Stimulated activated CD4-positive, alpha-beta T cell treated with anti-CD3 and anti-CD28 coated beads, Interleukin-1b, Interleukin-23, amount 100 ng/mL, for 1 hour (primary cell): ENCODE measurements at places on chromosomes 11 and 22.

- DNase-seq = no peak
These were observed 50.0 kb downstream of the RRAS2 start for GRCh38 chr11:14308897-14309387.

- no peak for DNase-seq
These were observed 75.8 kb downstream of the CD44 start for GRCh38 chr11:35214792-35215193.

DNA sequence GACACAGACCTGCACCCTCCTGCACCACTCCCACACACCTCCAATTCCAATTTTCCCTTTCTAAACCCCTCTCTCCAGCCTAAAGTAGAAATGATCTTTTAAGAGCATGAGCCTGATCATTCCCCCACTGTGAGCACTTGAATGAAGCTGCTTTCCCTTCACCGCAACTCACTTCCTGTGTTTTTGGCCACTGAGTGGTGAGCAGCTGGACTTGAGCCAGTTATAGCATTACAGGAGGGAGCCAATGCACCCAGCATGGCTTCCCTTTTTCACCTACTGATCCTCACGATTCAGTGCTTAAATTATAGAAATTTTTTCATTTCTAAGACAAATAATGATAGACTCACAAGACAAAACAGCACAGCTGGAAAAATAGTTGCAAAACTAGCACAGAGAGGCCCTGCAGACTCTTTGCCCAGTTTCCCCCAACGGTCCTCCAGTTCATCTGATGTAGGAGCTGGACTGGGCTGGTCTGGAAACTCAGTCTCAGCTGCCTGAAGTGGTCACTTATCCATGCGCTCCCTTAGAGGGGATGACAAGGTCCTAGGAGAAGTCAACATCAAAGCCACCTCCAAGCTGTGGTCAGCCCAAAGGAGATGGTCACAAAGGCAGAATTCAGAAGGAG lies 9.7 kb upstream of the APOL4 start:
- no peak for DNase-seq

DNA sequence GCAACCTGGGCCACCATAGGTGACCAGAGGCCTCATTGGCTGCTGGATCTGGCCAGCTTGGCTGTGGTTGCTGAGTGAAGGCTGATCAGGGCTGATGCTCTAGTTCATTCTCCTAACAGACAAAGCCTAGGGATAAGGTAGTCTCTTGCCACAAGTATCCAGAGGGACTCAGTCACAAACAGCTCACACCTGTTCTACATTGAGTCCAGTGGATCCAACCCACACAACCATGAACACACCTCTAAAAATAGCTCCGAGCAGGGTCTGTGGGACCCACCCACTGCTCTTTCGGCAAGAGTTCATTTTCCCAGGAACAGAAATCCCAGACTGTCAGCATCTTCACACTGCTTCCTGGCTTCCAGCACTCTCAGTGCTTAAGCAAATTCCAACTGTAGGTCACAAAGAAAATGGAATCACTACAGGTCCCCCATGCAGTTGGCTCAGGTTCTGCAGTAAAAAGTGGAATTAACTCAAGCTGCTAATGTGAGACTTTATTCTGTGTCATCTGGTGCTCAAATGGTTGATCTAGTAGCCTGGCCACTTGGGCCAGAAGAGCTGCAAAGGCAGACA lies 67.3 kb downstream of the PPFIBP2 start:
- no peak for DNase-seq

DNA sequence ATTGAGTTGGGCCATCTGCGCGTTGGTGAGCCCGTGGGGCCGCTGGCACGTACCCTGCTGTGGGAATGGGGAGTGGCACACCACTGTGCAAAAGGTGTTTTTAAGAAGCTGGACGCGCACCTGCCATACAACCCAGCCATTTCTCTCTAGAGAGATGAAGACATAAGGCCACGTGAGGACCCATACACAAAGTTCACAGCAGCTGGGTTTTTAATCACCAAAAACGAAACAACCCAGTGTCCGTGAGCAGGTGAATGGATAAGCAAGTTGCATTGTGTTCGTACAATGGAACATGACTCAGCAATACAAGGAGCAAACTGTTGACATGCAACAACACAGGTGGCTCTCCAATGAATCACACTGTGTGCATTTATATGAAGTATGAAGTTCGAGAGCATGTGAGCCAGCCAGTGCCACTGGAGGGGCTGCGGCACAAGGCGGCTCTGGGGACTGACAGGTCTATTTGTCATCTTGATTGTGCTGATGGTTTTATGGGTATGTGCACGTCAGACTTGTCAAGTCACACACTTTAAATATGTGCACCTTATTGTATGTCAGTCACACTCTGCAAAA lies 30.6 kb upstream of the PANX2 start:
- DNase-seq = no peak

- DNase-seq = no peak
These were observed 32.0 kb downstream of the SHANK3 start for GRCh38 chr22:50704510-50705218.

DNA sequence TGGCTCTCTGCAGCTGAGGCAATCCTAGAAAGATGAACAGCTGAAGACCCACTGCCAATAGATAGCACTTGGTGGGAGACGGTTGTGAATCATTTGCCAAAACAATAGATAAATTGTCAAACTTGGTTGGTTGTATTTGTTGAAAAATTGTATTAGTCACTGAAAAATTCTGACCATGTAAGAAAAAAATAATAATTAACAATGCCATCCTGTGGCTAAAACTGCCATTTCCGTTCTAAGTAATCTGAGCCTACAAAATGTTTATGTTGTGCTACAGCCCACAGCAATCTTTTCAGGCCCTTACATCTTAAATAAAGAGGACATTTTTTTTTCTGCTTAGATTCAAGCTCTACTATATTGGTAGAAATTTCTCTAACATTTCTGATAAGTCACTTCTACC lies 103.2 kb upstream of the ANO3 start:
- no peak for DNase-seq

GRCh38 chr22:48869161-48869560 lies 958.5 kb downstream of the BRD1 start:
- DNase-seq = no peak

GRCh38 chr22:46842606-46843005 lies 80.2 kb downstream of the TBC1D22A start:
- no peak for DNase-seq

DNA sequence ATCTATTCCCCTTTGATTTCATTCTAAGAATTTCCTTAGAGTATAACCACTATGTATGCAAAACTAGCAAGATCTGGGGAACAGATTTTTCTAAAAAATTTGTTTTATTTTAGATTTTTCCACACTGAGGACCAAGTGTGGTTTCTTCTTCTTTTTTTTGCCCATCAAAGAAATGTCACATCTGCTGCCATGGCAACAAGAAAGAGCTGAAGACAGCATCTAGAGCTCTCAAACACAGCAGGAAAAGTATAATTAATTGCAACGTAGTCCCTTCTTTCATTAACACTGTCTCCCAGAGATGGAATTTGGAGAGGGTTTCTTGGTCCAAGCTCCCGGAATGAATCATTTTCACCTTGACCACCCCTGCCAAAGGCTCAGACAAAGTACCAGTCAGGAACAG lies 256.7 kb upstream of the CCDC90B start:
- no peak for DNase-seq

- no peak for DNase-seq
These were observed 96.7 kb downstream of the SYN3 start for GRCh38 chr22:32961497-32961896.

DNA sequence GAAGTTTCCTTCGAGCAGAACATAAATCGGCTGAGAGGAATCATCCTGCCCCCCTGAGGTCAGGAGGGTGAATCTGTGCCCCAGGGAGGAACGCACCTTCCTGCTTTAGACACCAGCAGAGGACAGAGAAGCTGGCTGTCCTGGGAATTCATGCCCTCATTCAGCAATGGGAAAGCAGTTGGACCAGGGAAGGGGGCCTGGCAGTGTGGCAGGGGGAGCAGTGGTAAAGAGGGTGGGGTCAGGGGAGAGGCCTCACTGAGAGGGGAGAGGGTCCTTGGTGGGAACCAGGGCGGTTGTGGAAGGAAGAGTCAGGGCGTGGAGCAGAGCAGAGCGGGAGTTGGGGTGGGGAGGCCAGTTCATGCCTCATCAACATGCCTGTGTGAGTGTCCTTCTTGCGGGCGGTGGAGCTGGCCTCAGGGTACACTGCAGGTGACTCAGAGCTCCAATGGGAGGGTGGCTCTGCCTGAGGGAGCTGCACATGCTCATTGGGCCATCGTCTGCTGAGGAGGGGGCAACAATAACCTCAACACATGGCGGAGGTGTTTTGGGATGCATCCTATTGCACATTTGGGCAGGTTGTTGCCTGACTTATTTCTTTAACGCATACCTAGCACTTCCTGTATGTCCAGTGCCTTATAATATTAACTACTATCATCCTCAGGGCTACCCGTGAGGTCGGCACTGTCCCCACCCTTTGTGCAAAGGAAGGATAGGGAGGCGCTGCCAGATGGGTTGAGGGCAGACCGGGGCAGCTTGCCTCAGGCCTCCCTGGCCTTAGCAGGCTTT lies 23.2 kb downstream of the MED15 start:
- no peak for DNase-seq

DNA sequence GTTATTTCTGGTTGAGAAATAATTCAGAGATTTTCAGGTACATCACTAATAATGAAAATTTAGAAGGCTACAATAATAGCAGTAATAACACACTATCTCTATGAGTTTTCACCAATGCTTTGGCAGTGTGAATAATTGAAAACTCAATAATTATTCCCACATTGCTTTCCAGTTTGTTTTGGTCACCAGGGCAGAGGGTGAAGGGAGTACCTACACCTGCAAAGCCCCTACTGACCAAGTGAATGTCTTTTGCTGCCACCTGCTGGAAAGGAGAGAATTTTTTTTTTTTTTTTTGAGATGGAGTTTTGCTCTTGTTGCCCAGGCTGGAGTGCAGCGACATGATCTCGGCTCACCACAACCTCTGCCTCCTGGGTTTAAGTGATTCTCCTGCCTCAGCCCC lies 3.2 kb downstream of the NELL1 start:
- no peak for DNase-seq

GRCh38 chr11:82981852-82982251 lies 80.3 kb downstream of the DDIAS start:
- no peak for DNase-seq

DNA sequence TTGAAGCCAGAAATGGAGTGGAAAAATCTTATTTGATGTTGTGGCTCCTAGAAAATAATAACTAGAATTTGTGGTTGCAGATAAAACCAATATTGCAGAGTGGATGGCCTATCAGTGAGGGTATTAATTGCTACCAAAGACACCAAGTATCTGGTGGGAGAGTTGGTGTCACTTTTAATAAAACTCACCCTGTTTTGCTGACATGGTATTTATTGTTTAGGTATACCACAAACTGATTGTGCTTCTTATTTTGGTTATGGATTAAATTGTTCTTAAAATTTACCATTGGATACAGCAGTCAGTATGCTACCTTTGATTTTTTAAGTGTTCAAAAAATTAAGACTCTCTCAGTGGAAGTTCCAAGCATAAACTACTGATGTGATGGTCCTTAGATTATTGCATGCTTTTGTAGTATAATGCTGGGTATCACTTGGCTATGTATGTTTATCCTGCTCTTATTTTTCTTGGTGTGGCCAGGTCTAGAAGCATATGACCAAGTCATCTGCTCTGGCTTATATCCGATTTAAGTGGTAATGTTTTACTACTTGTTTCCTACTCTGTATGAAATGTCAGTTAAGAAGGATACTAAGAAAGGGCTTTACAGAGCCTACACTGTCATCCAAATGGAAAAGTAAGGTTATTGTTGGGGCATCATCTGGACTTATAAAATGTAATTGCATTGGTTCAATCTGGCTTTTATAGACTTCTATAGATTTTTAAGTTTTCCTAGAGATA lies 101.6 kb downstream of the ARHGAP42 start:
- DNase-seq = no peak

DNA sequence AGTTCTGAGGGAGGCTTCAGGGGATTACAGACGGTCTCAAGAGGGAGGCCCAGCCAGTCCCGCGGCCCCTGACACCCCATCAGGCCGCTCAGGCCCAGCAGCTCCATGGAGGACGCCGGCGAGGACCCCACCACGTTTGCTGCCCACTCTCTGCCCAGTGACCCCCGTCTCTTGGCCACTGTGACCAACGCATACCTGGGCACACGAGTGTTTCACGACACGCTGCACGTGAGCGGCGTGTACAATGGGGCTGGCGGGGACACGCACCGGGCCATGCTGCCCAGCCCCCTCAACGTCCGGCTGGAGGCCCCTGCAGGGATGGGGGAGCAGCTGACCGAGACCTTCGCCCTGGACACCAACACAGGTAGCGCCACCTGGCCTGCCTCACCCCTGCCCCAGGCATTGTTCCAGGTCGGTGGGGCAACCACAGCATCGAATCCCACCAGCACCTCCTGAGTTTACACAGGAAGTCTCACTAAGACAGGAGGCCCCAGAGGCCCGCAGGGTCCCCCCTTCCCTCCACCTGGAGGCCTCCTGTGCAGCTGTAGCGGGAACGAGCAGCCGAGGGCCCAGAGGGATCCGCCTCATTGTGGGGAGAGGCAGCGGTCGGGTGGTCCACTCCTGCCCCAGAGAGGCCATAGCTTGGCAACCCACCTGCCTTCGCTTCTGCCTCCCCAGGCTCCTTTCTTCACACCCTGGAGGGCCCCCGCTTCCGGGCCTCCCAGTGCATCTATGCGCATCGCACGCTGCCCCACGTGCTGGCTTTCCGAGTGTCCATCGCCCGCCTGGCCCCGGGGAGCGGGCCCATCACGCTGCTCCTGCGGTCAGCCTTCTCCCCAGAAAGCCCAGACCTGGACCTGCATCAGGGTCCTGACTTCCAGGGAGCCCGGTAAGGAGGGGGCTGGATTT lies 1.0 kb downstream of the PGGHG start:
- no peak for DNase-seq

DNA sequence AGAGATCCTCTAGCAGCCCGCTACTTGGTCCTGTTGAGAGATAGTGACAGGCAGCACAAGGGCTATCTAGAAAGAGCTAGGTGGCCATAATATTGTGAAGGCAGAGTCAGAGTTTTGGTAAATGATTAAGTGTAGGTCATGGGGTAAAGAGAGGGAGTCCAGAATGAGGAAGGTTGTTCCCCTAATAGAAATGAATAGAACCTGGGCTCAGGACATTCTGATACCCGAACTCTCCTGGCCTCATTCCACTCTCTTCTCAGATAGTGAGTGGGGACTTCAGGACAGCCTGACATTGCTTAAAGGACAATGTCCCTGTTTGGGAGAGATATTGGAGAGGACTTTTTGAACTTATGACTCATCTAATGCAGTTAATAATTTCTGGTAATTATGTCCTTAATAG lies 20.6 kb downstream of the SLC5A1 start:
- DNase-seq = no peak

- no peak for DNase-seq
These were observed 325.5 kb downstream of the NTM start for GRCh38 chr11:131695889-131696429.

DNA sequence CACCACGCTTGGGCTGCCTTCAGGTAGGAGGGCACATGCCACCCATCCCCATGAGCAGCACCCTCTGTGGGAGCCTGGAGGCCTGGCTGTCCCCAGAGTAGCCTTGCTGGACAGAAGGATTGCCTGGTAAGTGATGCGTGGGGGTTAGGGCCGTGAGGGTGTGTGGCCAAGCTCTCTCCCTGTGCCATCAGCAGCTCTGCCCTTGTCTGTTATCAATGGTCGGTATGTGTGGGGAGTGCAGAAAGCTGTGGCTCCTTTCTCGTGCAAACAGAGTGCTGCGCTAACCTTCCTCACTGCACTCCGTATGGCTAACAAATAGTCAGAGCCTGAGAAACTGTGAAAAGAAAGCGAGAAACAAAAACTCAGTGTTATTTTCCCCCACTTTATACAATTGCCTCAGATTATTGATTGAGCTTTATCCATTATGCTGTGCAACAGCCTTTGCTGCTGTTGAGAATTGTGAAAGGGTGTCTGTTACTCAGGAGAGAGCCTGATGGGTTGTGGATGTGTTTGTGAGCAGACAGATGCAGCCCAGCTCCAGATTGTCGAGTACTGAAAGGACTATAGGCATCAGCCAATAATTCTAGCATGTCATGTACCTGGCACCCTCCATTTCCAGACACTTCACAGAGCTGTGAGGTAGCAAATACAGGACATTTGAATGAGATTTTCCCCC lies 432.2 kb downstream of the NTM start:
- DNase-seq = no peak
